ENCODE measurements at places on chromosomes 11 and 22. TPM values are rescaled to one million over a fixed set of nuclear protein-coding genes. Genes with fewer than 3 reads are reported as not detected.

GRCh38 chr22:41780746-41781505 lies 19.6 kb upstream of the CCDC134 start:
- peak; percentile 32 for DNase-seq

- no peak for DNase-seq
Measured at GRCh38 chr11:108221911-108222573, 396 bp downstream of the NPAT start.

DNA sequence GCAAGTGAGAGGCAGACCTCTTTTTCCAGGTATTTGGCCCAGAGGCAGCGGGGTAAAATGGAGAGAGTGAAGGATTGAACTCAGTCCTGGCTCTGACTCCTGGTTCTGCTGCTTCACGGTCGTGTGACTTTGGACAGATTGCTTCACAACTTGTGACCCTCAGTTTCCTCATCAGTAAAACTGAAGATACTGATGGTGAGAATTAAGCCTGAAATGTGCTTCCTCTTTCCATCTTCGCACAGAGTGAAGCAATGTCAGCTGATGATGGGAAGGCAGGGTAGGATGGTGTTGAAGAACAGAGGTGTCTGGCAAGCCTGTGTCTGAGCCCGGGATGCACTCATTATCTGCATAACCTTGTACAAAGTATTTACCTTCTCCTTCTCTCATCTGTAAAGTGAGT lies 59.0 kb downstream of the UBASH3B start:
- DNase-seq = no peak

DNA sequence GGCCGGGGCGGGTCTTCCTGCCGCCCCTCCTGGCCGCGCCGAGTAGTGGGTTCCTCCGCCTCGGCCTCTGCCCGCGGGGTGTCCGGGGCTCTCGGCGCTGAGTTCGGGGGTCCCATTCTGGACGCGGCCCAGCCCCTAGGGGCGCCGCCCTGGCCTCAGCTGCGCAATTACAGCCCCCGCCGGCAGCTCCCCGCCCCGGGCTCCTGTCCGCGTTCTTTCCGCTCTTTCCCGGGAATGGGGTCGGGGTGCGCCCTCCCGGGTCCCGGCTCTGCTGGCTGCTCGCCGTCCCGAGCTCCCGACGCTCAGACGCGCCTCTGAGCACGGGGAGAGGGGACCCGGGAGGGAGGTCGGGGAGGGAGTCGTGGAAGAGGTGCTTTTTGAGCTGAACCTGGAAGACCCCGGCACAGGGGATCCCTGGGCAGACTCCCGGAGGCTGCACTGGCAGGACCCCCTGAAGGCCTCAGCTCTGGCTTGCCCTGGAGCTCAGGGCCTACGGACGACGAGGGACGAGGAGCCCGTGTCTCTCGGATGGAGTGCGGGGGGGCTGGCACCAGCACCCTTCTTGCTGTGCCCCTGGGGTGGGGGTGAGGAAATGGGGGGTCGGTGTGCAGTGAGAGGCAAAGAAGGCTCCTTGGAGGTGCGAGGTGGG lies 558 bp downstream of the TSPAN4 start:
- no peak for DNase-seq

GRCh38 chr11:76557466-76557865 lies 112.6 kb downstream of the EMSY start:
- no peak for DNase-seq

DNA sequence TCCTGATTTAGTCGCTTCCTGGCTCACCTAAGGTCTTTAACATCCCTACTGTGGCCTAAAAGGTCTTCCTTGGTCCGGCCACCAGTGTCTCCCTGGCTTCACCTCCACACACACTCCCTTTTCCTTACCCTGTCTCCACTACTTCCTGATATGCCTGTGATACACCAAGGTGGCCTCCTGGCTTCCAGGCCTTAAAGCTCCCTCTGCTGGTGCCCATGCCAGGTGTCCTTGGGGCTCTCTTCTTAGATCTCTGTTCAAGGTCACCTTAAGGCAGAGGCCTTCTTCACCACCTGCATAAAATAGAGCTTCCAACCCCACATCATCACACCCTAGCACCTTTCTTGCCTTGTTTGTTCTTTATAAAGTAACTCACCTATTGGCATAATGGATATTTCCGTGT lies 787.7 kb downstream of the NTM start:
- DNase-seq = no peak

DNA sequence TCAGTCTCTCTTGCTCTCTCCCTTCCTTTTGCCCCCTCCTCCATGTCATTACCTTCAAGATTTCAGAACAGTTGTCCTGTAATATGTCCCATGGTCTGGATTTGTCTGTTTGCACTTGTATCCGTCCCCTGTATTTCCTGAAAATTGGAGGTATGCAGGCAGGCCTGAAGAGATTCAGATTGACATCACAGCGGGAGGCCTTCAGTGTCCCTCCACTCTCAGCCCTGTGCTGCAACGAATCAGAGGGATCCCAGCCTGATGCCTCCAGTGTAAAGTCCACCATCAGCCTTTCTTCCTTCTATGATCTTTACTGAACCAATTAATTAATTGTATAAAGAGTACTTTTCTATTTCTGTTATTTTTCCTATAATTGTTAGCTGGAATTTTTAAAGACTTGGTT lies 57.3 kb downstream of the ELMOD1 start:
- no peak for DNase-seq

DNA sequence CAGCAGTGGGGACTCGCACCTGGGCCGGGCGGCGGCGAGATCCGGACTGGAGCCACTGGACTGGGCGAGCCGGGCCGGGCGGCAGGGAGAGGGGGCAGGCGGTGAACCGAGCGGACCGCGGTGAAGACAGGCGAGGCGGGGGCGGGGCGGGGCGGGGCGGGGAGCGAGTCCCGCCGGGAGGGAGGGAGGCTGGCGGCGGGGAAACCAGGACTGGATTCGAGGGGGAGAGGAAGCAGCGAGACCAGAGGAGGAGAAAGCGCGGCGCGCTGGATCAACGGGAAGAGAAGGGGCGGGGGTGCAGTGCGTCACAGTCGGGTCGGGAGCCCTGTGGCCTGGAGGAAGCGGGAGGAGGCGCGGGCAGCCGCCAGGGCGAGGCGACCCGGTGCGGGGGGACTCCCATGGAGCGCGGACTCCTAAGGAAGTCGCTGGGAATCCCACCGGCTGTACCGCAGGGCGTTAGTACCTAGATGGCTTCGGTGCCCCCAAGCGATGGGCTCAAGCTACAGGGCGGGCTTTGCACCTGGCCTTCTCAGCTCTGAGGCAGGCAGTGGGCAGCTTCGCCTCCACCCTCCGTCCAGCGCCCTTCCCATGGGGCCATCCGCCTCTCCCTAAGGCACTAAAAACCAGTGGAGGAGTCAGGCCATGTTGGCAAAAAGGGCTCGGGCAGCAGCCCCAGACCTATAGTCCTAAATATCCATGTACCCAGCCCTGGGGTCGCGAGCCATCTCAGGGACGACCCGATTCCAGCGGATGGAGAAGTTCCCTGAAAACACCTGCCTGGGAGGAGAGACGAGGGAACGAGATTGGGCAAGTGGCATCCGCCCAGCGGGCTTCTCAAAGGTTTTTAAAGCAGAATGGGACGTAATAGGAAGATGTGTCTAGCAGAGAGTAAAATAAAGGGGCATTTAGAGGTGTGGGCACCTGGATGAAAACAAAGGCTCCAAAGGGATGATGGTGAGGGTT lies at the start of gene TMEM121B:
Gene TMEM121B, minus strand, starts transcription at position 128 of the 963 bp plus-strand sequence. CDS start 233 bp downstream, outside the sequence.
- peak; percentile 30 for DNase-seq

- no peak for DNase-seq
Measured at GRCh38 chr11:96197801-96198701, 144.9 kb downstream of the MAML2 start.

DNA sequence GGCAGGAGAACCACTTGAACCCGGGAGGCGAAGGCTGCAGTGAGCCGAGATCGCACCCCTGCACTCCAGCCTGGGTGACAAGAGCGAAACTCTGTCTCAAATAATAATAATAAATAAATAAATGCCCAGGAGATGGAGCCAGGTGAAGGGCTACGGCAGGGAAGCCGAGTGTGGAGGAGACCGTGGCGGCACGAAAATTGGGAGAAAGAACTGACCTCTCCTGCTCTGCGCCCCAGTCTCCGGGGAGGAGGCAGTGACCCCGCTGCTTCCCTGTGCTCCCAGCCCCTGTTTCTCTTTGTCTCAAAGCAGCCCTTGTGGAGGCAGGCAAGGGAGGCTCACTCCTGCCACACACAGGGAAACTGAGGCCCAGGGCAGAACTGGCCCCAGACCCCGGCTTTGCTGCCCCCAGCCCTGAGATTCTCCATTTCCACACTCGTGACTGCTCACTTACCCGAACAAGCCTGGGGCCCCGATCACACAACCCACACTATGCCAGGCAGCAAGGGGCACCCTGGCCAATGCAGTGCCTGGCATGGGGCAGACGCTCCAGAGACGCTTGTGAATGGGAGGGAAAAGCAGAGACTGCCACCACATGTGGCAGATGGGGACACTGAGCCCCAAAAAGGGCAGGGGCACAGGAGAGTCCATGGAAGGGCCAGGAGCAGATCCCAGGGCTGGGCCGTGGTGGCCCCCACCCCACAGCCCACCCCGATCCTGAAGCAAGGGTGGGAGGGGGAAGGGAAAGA lies 80.4 kb upstream of the PRR5 start:
- DNase-seq = no peak

DNA sequence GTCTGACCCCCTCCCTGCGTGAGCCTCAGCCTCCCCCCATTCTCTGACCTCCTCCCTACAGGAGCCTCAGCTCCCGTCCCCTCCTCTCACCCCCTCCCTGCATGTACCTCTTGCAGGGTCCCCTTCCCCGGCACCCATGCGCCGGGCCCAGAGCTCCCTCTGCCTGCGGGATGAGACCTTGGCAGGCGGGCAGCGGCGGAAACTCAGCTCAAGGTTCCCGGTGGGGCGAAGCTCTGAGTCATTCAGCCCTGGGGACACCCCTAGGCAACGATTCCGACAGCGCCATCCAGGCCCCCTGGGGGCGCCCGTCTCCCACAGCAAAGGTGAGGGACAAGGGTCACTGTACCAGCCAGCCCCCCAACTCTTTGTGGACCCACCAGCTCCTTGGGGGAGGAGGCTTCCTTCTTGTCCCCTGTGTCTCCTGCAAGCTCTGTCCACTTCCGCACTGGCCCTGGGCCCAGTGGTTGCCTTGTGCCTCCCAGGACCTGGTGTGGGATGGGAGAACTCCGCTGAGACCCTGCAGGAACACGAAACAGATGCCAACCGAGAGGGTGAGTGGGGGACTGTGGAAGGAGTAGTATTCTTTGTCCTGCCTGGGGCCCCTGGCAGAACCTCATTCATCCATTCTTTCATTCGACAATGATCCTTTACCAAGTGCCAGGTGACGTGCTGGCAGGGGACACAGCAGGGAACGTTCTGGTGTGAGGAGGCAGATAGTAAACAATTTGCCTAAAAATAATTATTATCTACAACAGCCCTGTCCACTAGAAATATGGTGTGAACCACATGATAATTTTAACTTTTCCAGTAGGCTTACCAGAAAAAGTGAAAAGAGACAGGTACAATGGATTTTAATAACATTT lies 3.7 kb upstream of the RPS6KA4 start:
- peak; percentile 71 for DNase-seq

- no peak for DNase-seq
Measured at GRCh38 chr11:61505640-61506155, 2.9 kb upstream of the LRRC10B start.

GRCh38 chr11:30956751-30957150 lies 370.6 kb upstream of the MPPED2 start:
- DNase-seq = no peak

GRCh38 chr11:133354069-133354468 lies 178.2 kb downstream of the OPCML start:
- DNase-seq = no peak

- no peak for DNase-seq
Measured at GRCh38 chr11:14308114-14308896, 50.7 kb downstream of the RRAS2 start.

Gene APOL4
- total RNA-seq = 35.2 TPM

Gene NXPE4
- 0.29 TPM for total RNA-seq

Gene OR4A16
- not detected for total RNA-seq

All from uterus (tissue), 4 donors.